ENCODE measurements at places on chromosomes 16 and 17.

DNA sequence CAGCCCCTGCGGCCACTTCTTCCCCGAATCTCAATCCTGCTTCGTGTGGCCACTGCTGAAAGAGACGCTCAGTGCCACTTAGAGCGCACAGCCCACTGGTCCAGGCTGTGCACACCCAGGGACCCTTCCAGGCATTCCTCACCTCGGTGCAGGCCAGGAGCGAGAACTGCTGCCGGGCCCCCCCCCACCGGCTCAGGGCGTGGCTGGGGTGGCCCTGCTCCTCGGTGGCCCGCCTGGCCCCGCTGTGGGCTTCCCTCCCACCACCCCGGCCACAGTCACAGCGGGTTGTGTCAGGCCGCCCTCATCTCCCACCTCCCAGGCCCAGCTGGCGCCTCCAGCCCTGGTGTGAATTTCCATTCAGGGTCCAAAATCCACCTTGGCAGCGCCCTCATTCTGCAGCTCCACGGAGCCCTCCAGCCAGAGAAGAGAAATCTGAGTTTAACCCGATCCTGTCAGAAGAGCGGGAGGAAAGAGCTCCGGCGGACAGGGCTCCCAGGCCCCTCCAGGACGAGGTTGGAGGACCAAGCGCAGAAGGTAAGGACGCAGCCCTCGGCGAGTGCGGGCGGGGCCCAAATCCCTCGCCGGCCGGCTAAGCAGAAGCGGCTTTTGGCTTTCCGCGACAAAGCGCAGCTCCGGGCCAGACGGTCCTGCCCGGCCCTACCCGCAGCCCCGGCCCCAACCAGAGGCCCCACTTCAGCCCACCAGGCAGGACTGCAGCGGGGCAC, 12.0 kb downstream of the TBC1D16 start:
- DNase-seq = no peak

DNA sequence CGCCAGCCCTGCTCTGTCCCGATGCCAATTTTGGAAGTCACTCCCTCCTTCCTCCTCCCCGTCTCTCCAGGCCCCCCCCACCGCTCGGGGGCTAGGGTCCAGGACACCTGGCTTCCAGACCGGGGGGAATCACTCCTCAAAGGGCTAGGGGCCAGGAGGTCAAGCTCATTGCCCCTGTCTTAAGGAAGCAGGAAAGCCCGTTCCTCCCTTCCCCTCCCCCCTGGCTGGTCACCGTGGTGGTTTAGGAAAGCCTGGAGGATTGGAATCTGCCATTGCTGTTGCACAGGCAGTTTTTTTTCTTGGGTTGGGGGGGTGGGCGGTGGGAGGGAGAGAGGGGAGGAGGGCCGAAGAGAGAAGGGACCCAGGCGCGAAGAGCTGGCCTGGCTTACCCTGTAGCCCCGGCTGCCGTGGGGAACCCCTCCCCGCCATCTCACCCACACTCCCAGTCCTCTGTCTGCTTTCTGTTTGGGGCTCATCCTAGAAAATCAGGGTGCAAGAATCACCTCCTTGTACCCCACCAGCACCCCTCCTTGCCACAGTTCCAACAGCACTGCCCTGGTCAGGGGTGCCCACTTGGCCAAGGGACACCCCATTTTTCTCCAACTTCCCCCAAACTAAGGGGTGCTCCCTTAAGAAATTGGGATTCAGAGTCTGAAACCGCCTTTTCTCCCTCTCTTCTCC, 2.9 kb upstream of the BCL6B start:
- peak; percentile 71 for DNase-seq

DNA sequence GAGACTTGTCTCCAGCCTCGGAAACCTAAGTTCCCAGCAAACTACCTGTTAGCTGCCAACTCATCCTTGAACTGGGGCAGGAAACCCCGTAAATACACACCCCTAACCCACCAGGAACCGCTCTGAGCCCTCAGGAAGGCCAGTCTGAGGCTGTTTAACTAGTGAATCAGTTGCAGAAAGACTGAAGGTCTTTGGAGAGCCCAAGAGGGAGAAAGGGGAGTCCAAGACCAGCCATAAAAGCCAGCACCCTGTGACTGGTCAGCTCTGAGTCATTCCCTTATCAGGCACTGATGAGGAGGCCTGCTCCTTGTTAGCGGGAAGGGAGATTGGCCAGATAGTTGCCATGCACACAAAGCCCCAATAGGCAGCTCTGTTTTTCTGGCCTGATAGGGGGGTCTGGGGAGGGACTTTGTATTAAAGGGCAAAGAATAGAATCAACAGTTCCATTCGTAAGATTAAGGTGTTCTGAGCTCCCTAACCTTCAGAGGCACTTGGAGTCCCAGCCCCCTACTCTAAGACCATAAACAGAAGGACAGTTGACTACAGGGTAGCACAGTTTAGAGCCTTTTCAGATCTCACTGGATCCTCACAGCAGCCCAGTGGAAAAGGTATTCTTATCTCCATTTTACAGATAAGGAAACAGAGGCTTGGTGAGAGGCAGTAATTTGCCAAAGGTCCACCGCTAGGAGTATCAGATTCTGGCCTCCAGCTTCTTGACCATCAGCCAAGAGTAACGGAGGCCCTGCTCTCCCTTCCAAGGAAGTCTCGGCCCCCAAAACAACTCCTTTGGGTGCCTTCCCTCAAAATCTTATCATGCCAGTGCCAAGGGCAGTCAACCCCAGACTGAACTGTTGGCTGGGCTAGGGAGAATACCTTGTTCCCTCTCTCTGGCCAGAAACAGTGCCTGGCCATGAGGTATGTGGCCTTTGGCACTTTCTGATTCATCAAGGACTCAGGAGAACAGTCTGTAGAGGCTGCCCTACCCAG, 2.2 kb upstream of the KRT19 start:
- DNase-seq = no peak

GRCh38 chr16:86541560-86541959, 13.5 kb downstream of the MTHFSD start:
- DNase-seq = no peak

GRCh38 chr16:22648941-22649340, 138.2 kb downstream of the NPIPB5 start:
- DNase-seq = no peak

GRCh38 chr17:31310886-31311285, 3.0 kb downstream of the EVI2B start:
- DNase-seq = no peak

DNA sequence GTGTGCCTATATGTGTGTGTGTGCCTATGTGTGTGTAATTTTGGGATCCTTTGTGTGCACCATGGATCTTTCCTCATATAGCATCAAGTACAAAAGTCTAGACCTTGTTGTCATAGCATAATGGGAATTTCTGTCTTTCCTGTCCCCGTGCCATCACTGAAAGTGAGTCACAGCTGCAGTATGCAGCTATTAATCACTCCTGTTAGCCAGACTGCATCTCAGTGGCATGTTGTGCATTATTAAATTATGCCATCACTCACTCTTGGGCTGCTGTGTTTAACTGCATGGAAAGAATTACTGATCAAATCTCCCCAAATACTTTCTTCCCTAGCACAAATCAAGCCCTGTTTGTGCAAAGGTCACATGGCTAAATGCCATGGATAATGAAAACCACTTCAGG, 92.4 kb downstream of the CBLN1 start:
- no peak for DNase-seq

DNA sequence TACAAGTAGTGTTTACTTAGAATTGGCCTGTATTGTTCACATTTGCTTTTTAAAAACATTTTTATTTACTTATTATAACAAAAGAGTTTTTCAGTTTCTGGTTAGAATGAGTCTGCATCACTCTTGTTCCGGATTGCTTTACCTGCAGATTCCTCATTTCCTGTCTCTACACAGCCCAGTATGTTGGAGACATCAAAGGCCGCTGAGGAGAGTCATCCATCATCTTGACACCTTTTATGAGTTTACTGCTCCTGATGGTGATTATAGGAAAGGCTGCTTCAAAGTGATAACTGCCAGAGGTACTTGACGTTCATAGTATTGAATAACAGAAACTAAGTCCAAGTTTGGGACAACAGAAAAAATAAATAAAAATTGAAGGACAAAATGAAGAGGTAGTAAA, 490.5 kb upstream of the CA10 start:
- DNase-seq = no peak

DNA sequence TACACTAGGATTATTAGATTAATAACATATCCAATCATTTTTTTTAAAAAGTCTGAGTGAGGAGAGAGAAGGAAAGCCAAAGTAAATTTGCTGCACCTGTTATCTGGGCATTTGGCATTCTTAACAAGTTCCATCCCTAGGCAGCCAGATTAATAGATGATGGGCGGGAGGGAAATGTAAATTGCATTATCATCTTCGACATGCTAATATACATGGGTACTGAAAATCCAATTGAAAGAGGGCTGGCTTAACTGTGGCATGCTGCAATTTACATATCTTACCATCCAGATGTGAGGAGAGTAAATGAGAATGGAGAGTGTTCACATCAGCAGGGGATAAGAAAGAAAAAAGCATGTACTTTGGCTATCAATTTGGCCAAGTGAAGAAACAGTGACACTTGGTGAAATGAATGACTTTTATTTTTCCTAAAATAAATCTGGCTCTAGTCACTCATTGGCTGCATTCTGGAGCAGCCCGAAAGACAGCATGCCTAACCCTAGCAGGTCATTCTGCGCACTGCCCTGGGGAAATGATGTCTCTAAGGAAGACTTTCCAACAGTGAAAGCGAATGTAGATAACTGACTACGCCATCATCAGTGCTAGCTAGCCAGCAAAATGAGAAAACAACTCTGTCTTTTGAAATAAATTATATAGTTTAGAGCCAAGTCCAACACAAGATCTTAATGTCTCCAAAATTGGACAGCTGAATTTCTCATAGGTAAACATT, 57.9 kb downstream of the HYDIN start:
- DNase-seq = no peak

DNA sequence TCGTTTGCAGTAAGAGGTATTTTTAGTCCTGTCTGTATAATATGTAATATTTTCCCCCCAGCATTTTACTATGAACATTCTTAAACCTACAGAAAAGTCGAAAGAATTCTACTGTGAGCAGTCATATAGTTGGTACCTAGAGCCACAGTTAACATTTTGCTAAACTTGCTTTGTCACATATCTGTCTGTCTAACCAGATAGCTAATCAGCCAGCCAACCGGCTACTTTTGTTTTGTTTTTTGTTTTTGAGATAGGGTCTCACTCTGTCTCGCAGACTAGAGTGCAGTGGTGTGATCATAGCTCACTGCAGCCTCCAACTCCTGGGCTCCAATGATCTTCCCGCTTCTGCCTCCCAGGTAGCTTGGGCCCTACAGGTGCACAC, 73.3 kb downstream of the ABCC1 start:
- no peak for DNase-seq

- DNase-seq = no peak
Observed at GRCh38 chr17:79975498-79976134, 60.1 kb downstream of the TBC1D16 start.

- DNase-seq = no peak
Observed at GRCh38 chr16:1953734-1954133, 755 bp downstream of the RPL3L start.

- no peak for DNase-seq
Observed at GRCh38 chr16:85402910-85403692, 210.0 kb upstream of the GSE1 start.

GRCh38 chr16:19105891-19106624, 7.7 kb upstream of the ITPRIPL2 start:
- DNase-seq = no peak

- DNase-seq = no peak
Observed at GRCh38 chr17:77796176-77796860, 162.2 kb upstream of the TNRC6C start.

All from NCI-H1105 (cell line).